ENCODE measurements at places on chromosomes 1 and 21. TPM values are rescaled to one million over a fixed set of nuclear protein-coding genes. Genes with fewer than 3 reads are reported as not detected.

The PER3 gene
- 14.1 TPM for total RNA-seq

DNA sequence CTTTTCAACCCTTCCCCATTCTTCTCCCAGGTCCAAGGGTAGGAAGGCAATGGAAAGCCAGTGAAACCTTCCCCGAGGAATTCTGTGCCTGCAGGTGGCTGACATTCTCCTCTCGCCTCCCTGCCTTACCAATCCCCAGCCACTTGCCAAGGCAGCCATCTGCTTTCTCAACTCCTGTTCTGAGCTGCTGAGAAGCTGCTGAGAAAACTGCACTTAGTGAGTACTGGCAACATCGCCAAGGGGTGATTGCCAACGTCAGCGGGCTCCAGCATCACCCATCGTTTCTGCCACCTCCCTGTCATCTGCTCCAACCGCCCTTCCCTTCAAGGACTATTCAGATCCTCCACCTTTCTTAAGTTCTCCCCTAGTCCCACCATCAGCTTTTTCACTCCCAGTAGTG is 106.0 kb downstream of the PTPRU start:
- no peaks in the 10 kb centered on the region for H3K27me3 ChIP-seq
- no peak for DNase-seq
- no peaks in the 10 kb centered on the region for H3K4me1 ChIP-seq
- H3K4me3 ChIP-seq = no peak overlapping the region
- no peaks in the 10 kb centered on the region for H3K36me3 ChIP-seq

GRCh38 chr1:177190308-177190970 is 19.7 kb downstream of the BRINP2 start:
- H3K4me3 ChIP-seq = no peak overlapping the region
- no peaks in the 10 kb centered on the region for H3K4me1 ChIP-seq
- H3K27me3 ChIP-seq = no peaks in the 10 kb centered on the region

The SOX13 gene
- total RNA-seq = 0.47 TPM

The TMEM81 gene
- 3.4 TPM for total RNA-seq

The ZNF593 gene
- total RNA-seq = 16.8 TPM

GRCh38 chr1:48026701-48027532 is 29.7 kb upstream of the TRABD2B start:
- no peak overlapping the region for H3K4me3 ChIP-seq
- no peaks in the 10 kb centered on the region for H3K4me1 ChIP-seq
- no peak overlapping the region for H3K27ac ChIP-seq
- DNase-seq = no peak
- no peaks in the 10 kb centered on the region for H3K27me3 ChIP-seq
- H3K36me3 ChIP-seq = no peaks in the 10 kb centered on the region

DNA sequence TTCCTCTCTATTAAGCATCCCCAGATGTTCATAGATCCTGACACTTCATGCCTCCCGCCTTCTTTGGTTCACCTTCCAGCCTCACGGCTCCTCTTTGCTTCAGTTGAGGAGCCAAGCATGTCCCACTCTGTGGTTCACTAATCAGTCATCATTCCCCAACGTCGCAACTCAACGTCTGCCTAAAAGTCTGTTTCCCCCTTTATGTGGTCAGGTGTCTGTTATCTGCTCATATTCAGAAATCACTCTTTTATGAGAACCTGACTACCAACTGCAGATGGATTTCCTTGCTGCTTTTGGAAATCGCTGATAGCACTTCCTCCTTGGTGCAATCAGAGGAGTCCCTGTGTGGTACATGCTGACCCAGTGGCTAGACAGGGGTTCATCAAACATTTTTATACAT is 94.1 kb upstream of the VANGL1 start:
- H3K4me1 ChIP-seq = no peaks in the 10 kb centered on the region
- H3K27me3 ChIP-seq = no peaks in the 10 kb centered on the region
- H3K27ac ChIP-seq = no peak overlapping the region
- no peaks in the 10 kb centered on the region for H3K36me3 ChIP-seq

The PTPN7 gene
- total RNA-seq = 124 TPM

- H3K27ac ChIP-seq = no peak overlapping the region
- no peaks in the 10 kb centered on the region for H3K27me3 ChIP-seq
- no peaks in the 10 kb centered on the region for H3K4me1 ChIP-seq
- H3K4me3 ChIP-seq = no peak overlapping the region
- H3K36me3 ChIP-seq = no peaks in the 10 kb centered on the region
- DNase-seq = no peak
Observed at GRCh38 chr1:60280256-60280655, 206.7 kb upstream of the C1orf87 start.

Measured in CD4-positive, CD25-positive, alpha-beta regulatory T cell (primary cell).